ENCODE measurements at places on chromosomes 4 and X. TPM values are rescaled to one million over a fixed set of nuclear protein-coding genes. Genes with fewer than 3 reads are reported as not detected.

The RBM10 gene
- total RNA-seq = 27.4 TPM

DNA sequence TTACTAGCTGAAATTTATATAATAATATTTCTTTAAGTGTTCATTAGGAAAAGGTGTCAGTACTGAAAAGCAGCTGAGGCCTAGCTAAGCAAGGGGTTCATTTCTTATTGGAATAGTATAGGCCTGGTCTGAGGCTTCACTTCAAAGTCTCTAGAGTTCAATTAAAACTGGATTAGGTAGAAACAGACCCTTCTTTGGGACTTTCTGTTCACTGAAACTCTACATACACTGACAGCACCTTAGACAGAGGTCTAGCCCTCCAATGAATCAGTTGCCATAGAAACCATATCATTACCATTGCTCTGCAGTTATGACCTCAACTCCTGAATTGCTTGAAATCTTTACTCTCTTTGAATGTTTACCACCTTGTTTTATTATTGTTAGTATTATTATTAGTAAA, 86.4 kb upstream of the MAB21L2 start:
- DNase-seq = no peak

- DNase-seq = no peak
Measured at GRCh38 chr4:6884341-6884870, 25.2 kb upstream of the TBC1D14 start.

The PLXNB3 gene
- total RNA-seq = 73.1 TPM

The MAGEA8 gene
- total RNA-seq = not detected

DNA sequence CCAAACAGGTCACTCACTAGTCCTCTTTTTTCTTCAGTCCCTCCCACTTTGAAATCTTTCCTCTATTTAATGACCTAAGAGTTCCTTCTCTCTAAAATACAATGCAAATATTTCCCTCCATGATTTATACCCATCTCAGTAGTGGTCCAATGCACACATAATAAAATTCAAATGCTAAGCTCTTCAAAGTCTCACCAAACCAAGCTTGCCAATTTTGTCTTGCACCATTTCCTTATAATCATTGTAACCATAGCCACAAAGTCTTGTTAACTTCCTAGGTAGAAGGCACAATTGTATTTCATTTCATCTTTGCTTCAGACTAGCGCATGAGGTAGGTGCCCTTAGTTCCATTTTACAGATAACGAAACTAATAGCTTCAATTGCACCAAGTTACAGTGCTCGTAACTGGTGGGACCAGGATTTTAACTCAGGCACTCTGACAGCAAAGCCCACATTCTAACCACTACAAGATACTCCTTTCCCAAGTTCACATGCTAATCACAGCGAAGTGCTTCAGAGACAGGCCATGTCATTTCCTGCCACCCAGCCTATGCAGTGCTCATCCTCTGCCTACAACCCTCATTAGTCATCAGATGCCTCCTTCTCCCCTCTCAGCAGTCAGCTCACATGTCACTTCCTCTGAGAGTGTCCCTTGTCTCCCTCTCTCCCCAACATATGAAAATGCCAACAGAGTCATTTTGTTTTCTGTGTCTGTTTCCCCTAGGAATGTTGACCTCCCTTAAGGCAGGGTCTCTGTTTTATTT, 66.9 kb upstream of the PPARGC1A start:
- DNase-seq = no peak

Data from sciatic nerve (tissue), 2 donors.